NCI-H1436 (cell line): ENCODE measurements at places on chromosomes 3 and 15.

- DNase-seq, result no peak
Observed at GRCh38 chr15:56832125-56832524, 86.3 kb upstream of the TCF12 start.

DNA sequence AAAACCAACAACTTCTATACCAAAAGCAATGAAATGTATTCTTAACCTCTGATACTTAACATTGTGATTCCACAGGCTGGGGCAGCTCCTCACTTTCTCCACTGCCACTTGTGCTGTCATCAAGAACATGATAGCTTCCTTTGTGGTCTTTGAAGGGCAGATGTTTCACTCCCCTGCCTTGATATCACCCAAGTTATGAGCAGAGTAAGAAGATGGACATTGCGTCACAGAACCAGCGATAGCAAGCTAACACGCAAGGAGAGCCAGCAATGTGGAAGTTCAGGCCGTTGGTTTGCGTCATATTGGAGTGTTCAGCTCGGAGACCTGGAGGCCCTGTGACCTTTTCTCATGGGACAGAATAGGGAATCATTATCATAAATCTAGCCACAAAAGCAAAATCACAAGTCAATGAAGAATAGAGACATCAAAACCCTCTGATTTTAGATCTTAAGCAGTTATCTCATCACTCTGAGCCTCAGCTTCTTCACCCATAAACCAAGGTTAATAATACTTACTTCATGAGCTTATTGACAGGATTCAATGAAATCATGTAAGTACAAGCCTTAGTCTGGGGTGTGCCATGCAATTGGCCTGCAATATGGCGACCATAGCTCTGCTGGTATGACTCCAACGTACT, 183.8 kb upstream of the THBS1 start:
- no peak for DNase-seq

DNA sequence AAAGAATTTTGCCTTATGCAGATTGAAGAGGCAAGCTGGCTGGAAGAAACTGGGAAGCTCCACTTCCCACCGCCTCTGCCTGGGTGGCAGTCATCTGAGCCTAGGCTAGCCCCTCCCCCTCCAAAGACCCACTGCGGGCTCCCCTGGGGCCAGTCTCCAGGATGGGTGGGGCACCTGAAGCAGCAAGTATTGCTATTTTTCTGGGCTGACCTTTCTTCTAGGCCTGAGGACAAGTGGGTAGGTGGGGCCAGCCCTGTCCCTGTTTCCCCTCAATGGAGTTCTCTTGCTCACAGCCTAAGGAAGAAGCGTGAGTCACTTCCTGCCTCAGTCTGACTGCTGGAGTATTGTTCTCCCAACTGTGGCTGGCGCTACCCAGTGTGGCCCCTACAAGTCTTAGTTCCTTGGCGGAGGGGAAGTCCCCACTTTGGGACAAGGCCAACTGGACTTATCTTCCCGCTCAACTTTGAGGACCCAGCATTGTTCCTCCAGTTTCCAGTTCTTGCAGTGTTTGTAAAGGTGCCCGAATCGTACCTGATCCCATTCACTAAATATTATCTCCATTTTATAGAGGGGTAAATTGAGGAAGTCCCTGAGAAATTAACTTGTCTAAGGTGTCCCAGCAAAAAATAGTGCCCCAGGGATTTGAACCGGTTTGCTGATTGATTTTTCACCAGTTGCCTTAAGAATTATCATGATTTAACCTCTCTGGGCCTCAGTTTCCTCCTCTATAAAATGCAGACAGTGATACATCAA, 1.4 kb downstream of the FURIN start:
- peak; percentile 26 for DNase-seq

DNA sequence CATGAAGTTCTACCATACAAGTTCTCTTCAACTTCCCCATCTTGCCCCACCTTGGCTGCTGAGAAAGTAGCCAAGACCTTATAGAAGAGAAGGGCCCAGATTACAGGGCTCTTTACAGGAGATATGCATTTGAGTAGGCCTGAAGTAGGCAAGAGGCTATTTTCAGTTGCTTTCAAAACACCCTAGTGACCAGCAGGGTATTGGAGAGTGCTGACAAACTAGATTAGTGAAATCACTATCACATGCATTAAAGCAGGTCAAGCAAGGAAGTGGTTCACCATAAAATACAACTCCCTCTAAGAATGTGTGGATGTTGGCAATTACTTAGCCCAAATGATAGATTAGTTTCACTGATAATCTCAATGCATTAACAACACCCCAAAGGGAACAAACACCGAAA, 2.7 kb upstream of the LZTFL1 start:
- DNase-seq, result no peak

DNA sequence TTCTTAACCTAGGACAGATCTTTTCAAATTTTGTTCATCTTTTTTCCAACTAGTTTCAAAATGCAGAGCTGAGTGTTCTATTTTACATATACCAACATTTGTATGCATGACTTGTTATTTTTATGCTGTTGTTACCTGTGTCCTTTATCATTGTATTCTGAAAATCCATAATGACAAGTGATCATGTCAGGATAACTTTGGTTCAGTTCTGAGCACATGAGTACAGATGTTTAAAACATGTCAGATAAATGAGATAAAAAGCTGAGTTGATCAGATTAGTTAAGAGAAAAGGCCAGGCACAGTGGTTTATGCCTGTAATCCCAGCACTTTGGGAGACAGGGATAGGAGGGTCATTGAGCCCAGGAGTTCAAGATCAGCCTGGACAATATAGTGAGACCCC, 204.9 kb downstream of the SSR3 start:
- DNase-seq, result no peak

DNA sequence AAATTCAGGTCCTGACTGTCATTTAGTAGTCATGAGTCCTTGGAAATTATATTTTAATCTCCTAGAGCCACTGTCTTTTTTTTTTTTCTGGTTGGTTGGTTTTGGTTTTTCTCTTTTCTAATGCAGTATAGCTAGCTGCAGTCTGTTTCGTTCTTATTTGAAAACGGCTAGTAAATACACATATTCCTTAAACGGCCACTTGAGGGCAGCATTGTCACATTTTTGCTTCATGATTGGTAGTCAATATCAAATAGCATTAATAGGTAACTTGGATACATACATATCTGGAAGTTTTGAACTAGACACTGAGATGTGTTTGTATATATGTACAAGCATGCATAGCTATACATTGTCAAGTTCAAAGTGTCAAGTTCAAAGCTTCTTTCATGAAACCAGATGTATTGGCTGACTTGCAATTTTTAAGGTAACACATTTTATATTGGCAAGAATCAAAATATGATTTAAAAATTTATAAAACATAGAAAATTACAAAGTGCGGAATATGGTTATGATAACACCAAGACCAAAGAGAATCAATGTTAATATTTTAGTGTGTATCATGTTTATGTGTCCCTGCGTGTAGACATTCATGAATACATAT, 22.5 kb downstream of the GABRA5 start:
- DNase-seq, result peak; percentile 25

GRCh38 chr3:105232553-105232952, 134.2 kb upstream of the ALCAM start:
- DNase-seq, result no peak
